Inflammatory macrophage (primary cell): ENCODE measurements at places on chromosomes 4 and X.
A peak's percentile ranks its signal among the peaks of the same experiment; 100 is the strongest.

DNA sequence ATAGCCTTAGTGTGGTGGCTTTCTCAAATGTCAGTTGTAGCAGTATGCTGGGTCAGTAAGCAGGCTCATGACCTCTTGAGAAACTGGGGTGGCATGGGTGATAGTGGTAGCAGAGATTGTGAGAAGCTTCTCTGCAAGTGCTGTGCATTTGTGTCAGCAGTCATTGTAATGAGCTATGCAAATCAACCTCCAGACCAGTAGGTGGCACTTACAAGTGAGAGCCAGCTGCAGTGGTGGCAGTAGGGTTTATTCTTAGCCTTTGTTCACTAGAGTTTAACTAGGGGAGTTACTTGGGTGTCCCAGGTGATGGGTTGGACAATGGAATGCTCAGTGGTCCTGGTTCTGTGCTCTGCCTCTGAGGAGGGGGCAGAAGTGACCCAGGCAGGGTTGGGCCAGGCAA, 818.7 kb downstream of the PCDH7 start:
- DNase-seq, result no peak

GRCh38 chr4:6402566-6403399, 69.6 kb downstream of the PPP2R2C start:
- DNase-seq, result no peak

GRCh38 chrX:20477836-20478524, 211.3 kb upstream of the RPS6KA3 start:
- DNase-seq, result no peak

- no peak for DNase-seq
Measured at GRCh38 chr4:54230484-54231418, 1.7 kb downstream of the PDGFRA start.

DNA sequence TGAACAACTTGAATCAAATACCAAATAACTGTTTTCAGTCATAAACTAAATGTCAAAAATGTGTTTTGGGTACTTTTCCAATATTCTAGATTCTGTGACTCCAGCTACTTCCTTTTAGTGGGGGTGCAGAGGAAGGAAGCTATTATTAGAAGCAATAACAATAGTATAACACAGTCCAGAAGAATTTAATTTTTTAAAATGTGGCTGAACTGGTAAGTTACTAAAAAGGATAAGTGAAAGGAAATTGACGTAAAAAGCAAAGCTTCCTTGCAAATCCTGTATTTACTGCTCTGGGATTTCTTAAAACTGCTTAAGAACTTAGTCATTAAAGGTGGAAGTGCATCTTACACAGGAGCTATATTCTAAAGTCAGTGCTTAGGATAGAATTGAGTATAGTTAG, 53.2 kb downstream of the MOSPD2 start:
- no peak for DNase-seq

GRCh38 chr4:47410271-47410670, 53.2 kb downstream of the COMMD8 start:
- no peak for DNase-seq

DNA sequence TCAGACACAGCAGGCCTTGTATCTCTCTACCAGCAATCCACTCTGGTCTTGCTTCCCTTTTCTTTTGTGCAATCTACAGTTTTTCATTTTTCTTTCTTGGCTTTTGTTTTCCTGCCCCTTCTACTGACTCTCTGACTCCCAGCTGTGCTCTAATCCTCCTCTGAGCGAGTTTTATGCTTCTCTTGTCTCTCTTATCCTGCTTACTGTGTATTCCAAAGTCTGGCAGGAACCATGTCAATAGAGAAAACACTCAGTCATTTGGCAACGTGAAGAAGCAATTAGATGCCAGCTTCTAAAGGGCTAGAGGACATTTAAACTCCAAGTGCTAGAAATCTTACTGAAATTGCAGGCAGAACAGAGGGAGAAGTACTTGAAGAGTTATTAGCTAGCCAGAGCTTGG, 984.6 kb upstream of the TENM3 start:
- DNase-seq, result no peak

- no peak for DNase-seq
Measured at GRCh38 chr4:95255396-95256107, 293.2 kb downstream of the UNC5C start.

DNA sequence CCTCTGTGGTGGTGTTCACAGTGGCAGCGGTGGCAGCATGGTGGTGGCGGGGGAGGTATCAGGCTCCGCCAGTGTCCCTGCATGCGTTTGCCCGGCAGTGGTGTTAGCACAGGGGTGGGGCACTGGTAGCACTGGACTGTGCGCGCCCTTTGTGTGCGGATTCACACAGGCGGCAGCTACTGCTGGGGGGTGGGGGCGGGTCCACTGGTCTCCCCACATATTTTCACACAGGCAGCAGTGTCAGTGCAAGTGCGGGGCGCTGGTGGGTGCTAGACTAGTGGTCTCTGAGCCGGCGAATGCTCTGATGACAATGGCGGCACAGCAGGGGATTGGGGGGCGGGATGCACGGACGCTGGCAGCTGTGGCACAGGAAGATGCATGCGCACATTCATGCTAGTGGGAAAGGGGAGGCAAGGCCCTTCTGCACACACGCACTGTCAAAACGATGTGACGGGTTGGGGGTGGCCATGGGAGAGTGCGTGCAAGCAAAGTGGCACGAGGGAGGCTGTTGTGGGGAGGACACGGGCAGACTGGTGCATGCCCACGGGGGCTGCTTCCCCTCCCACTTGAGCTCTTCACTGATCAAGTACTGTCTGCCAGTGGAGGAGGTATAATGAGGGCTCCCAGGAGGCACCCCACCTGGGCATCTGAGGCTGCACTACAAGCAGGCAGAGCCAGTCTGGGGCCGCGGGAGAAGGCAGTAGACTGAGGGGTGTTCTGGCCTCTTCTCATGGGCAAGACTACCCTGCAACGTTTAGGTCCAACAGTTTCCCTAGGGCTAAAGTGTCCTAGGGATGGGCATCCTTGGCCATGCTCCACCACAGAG, 53.0 kb downstream of the POF1B start:
- DNase-seq, result no peak

DNA sequence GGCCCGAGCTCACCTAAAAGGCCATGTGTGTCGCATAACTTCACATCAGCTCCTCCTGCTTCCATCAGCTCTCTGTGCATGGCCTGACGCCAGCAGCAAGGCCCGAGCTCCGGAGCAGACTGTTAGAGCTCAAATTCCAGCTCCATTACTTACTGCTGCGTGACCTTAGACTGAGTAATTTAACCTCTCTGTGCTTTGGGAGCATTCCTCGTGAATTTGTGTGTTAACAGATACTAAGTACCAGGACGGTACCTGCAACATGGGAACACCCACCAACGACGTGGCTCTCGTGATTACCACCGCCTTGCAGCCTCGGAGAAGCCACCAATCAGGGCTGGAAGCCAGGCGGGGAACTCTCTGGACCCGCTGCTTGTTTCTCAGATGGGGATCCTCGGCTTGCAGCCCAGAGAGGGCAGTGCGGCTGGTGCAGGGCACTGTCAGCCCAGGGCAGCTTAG, 12.9 kb downstream of the LETM1 start:
- no peak for DNase-seq

- DNase-seq, result no peak
Measured at GRCh38 chrX:54064564-54064963, 20.3 kb upstream of the PHF8 start.

- no peak for DNase-seq
Measured at GRCh38 chr4:39655876-39656275, 17.2 kb upstream of the SMIM14 start.

DNA sequence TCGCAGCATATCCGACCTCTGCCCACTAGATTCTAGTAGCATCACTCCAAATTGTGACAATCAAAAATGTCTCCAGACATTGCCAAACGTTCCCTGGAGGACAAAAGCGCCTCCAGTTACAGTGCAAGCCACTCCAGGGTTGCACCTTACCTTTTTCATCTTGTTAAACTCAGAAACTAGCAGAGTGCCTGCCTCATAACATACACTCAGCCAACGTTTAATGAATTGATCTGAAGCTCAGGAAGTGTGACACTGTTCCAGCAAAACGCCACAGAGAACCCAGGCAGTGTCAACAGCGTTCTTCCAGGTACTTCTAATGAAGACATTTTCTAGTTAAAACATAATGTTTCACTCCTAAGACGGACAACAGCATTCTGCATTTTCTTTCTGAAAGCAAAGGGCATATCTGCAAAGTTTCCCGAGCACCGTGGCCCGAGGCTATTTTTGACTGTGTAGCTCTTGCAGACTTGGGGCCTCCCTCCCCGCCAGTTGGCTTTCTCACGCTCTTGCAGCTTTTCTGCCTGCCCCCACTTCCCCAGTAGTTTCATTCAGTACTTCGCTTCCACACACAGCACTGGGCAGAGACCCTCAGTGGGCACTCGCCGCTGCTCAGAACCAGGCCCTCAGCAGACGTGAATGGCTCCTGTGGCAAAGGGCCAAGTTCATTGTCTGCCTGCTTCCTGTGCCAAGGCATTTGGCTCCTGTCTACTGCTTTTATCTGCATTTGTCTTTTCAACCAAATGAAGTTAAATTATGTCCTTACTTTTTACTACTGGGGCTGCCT, 133.4 kb upstream of the TTC29 start:
- no peak for DNase-seq

DNA sequence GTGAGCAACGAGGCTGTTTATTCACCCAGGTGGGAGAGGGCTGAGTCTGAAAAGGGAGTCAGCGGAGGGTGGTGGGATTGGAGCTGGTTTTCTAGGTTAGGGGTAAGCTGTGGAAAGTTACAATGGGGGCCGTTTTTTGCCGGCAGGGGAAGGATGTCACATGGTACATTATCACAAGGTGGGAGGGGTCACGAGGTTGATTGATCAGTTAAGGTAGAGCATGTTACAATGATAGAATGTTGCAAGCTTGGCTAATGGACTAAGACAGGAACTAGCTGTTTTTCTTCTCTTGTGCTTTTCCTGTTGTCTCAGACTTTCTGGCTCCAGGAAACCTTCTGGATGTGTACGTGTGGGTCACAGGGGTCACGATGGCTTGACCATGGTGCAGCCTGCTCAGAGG, 536.3 kb upstream of the HTR2C start:
- no peak for DNase-seq

DNA sequence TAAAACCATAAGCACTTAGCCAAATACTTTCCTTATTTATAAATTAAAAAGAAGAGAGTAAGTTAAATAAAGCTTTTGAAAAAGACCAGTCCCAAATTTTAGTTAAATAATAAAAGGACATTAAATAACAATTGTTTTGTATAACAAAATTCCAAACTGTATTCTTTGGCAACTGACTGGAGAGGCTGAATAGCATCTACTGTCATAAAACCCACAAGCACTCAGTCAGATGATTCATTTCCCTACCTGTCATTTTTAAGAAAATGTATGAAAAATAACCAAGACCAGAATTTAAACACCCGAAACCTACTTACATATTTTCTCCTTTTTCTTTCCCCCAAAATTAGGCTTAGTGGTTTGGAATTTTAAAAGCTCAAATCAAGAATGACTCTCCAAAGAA, 32.5 kb upstream of the SMIM10L2A start:
- no peak for DNase-seq

DNA sequence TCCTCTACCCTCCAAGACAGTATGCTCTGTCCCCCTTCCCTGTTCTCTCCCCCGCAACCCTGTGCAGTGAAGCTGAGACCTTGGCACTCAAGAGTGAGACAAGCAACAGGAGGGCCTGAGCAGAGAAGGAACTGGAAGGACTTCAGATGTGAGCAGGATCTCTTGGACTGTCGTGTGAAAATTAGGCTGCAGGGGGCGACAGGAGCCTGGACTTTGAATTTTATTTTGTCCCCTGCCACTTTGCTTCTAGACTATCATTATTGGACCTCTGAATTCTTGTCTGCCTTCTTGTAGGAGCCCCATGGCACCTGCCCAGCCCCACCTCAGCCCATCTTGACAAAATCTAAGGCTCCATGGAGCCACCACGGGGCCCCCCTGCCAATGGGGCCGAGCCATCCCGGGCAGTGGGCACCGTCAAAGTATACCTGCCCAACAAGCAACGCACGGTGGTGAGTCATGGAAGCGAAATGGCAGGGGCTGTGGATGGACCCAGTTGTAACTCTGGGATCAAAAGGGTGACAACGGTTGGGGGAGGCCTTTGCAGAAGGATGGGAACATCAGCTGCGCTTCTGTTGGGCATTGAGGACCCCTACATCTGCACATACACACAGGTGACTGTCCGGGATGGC, 1.7 kb downstream of the ARAF start:
- DNase-seq, result peak; percentile 58

DNA sequence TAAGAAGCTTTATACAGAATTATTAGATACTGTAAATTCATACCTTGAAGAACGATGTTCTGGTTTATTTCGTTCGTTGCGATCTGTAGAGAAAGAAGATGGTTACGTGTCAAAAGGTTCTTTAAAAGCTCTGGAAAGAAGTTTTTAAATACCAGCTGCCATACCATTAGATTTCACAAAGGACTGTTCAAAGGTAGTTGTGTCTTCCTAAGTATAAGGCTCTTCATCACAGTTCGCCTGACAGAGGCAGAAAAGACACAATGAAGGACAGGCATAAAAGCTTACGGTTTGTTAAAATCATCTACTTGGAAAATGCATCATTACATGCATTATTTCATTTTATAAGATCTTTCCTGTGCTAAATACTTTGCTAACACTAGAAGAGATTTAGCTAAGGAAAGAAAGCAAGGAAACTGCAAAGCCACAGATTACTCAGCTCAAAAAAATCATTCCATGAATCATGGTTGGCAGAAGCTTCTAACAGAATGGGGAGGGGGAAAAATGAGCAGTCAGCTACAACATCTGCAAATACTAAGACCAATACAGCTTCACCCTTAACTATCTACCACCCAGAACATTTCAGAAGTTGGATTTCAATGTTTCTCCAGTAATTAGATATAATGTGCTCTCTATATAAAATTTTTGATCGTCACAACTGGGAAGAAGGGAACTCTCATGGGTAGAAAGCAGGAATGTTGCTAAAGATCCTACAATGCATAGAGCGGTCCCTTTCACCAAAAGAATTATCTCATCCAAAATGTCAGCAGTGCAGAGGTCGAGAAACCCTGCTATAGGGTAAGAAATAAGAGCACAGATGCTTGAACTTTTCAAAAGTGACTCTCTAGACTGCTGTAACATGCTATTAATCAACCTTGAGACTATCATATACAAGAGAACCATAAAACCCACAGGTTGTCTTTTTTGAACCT, 50.7 kb upstream of the PRSS48 start:
- DNase-seq, result no peak

- no peak for DNase-seq
Measured at GRCh38 chr4:100722866-100723459, 205.1 kb upstream of the EMCN start.

- no peak for DNase-seq
Measured at GRCh38 chrX:152932598-152933175, 34.8 kb downstream of the ZNF185 start.

- no peak for DNase-seq
Measured at GRCh38 chr4:10298681-10299080, 158.5 kb downstream of the ZNF518B start.

GRCh38 chr4:3221184-3221494, 27.8 kb upstream of the MSANTD1 start:
- no peak for DNase-seq

DNA sequence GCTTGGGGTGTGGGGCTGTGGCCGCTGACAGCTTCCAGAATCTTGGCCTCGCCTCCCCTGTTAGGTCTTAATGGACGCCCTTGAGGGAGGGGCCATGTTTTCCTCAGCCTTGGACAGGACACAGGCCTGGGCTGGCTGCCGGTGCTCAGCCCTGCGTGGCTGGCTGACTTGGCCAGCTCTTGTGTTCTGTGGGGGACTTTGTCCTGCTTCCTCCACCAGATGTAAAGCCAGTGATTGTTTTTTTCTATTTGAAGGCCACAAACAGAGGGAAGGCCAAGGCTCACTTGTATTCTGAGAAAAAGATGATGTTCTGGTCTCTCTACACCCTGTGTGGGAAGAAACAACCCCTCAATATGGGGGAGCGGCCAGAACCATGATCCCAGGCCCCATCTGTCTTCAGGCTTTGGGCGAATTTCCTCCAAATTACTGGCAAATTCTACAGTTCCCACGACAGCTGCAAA, 71.3 kb downstream of the HTRA3 start:
- DNase-seq, result no peak

GRCh38 chr4:77010841-77011354, 61.3 kb downstream of the SEPTIN11 start:
- no peak for DNase-seq
